Mesendoderm (in vitro differentiated cells): ENCODE measurements at places on chromosomes 3 and 15.
A peak's percentile ranks its signal among the peaks of the same experiment; 100 is the strongest.

GRCh38 chr3:3619815-3620214 is 179.4 kb upstream of the LRRN1 start:
- no peaks in the 10 kb centered on the region for H3K36me3 ChIP-seq
- no peaks in the 10 kb centered on the region for H3K4me1 ChIP-seq
- H3K4me3 ChIP-seq, result no peak overlapping the region
- no peak for DNase-seq
- H3K27ac ChIP-seq, result no peak overlapping the region

DNA sequence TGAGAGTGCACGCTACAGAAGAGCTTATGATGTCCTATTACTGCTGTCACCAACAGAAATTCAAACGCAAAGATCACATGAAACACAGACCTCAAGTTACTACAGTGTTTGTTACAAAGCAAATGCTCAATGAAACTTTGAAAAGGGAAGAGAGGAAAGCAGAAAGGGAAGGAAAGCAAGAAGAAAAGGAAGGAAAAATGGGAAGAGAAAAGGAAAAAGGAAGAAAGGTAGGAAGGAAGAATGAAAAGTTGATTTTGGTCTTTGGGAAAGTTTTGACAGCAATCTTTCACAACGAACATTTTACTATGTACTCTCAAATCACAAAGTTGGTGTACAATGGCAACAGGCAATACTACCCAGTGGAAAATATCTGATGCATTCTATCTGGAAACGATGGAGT is 514.8 kb downstream of the MAGI1 start:
- no peaks in the 10 kb centered on the region for H3K27me3 ChIP-seq
- H3K36me3 ChIP-seq, result no peaks in the 10 kb centered on the region
- H3K27ac ChIP-seq, result no peak overlapping the region

GRCh38 chr15:32923176-32923575 is 205.4 kb downstream of the GREM1 start:
- DNase-seq, result no peak
- no peak overlapping the region for H3K4me3 ChIP-seq
- H3K36me3 ChIP-seq, result no peaks in the 10 kb centered on the region
- no peaks in the 10 kb centered on the region for H3K27me3 ChIP-seq
- H3K4me1 ChIP-seq, result peaks cover 3% of the 10 kb centered on the region
- no peak overlapping the region for H3K27ac ChIP-seq

GRCh38 chr3:149470381-149470780 is 4.1 kb upstream of the TM4SF4 start:
- no peak overlapping the region for H3K4me3 ChIP-seq
- no peak overlapping the region for H3K27ac ChIP-seq
- no peaks in the 10 kb centered on the region for H3K36me3 ChIP-seq
- DNase-seq, result no peak

DNA sequence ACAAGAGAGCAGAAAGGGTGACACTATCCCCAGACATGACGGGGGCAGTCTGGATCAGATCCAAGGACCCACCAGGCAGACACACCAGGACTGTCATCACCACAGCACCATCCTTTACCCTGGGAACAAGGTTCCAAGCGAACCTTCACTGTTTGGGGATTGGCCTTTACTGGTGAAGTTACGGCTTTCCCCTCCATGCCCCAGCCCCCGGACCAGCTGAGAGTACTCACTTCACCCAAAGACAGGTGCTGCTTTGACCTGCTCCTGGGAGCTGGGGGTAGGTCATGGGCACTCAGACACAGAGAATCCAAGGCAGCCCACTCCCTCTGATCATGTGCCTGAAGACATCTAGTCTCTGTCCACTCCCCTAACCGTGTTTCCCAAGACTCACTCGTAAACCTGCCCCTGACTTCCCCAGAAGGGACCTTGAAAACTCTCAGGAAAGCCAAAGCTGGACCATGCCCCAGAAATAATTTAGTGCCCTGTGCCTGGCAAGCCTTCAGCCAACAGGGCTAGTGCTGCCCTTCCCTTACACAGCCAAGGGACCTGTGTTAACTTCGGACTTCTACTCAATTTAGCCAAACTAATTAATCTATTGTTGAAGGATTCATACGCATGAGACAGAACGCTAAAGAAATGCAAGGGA is 2.8 kb downstream of the RRP9 start:
- no peak overlapping the region for H3K4me3 ChIP-seq
- no peak overlapping the region for H3K27ac ChIP-seq
- no peaks in the 10 kb centered on the region for H3K27me3 ChIP-seq

GRCh38 chr3:176787506-176787905 is 409.8 kb downstream of the TBL1XR1 start:
- H3K4me1 ChIP-seq, result no peaks in the 10 kb centered on the region
- no peaks in the 10 kb centered on the region for H3K27me3 ChIP-seq
- H3K4me3 ChIP-seq, result no peak overlapping the region
- no peaks in the 10 kb centered on the region for H3K36me3 ChIP-seq
- H3K27ac ChIP-seq, result no peak overlapping the region

DNA sequence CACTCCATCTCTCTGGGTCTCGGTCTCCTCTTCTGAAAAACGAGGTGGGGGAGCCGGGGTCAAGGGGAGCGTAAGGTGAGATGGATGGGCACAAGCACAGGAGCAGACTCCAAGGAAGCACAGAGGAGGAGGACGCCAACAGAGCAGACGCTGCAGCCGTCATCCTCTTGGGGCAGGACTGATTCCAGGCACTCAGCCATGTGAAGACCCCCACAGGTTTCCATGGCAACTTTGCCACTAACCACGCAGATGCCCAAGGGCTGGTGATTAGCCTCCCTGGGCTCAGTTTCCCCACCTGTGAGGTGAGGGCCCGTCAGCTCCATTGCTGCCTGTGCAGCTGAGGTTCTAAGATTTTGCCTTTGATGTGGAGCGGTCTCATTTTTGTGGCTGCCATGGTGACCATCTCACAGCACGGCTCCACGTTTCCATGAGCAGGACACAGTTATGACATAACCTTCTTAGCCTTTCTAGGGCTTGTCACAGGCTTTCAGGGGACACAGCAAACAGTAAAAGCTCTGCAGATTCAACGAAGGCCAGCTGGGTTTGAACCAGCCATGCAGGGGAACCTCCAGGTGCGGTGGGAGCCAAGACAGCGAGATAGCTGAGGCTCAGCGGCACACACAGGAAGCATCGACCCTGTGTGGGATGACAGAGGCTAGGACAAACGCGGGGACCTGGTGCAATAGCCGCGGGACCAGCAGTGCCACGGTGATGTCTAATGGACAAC is 170.3 kb downstream of the NUP210 start:
- no peak for DNase-seq
- H3K27me3 ChIP-seq, result no peaks in the 10 kb centered on the region
- no peaks in the 10 kb centered on the region for H3K36me3 ChIP-seq
- H3K4me3 ChIP-seq, result no peak overlapping the region
- no peak overlapping the region for H3K27ac ChIP-seq

- no peak overlapping the region for H3K27ac ChIP-seq
- H3K27me3 ChIP-seq, result no peaks in the 10 kb centered on the region
- DNase-seq, result no peak
- no peak overlapping the region for H3K4me3 ChIP-seq
Observed at GRCh38 chr15:38687340-38687739, 122.7 kb upstream of the RASGRP1 start.

GRCh38 chr3:61648481-61648880 is 87.1 kb downstream of the PTPRG start:
- DNase-seq, result no peak
- no peak overlapping the region for H3K4me3 ChIP-seq
- no peaks in the 10 kb centered on the region for H3K27me3 ChIP-seq
- H3K36me3 ChIP-seq, result no peaks in the 10 kb centered on the region

GRCh38 chr15:37107071-37107743 is 6.9 kb upstream of the MEIS2 start:
- no peak overlapping the region for H3K4me3 ChIP-seq
- no peaks in the 10 kb centered on the region for H3K36me3 ChIP-seq
- peaks cover 44% of the 10 kb centered on the region for H3K27me3 ChIP-seq
- H3K27ac ChIP-seq, result no peak overlapping the region
- peak; percentile 70 for DNase-seq
- H3K4me1 ChIP-seq, result no peaks in the 10 kb centered on the region
